ENCODE measurements at places on chromosomes 12 and 14. TPM values are rescaled to one million over a fixed set of nuclear protein-coding genes. Genes with fewer than 3 reads are reported as not detected.

Gene HVCN1
- 8.8 TPM for total RNA-seq

Gene NR4A1
- 87.3 TPM for total RNA-seq

Gene PTGER2
- total RNA-seq: 8.3 TPM

Gene MAP3K9
- 4.0 TPM for total RNA-seq

Gene MYH6
- 0.64 TPM for total RNA-seq

Gene PLD4
- 16.2 TPM for total RNA-seq

Gene NINJ2
- 3.6 TPM for total RNA-seq

Gene CRIP2
- 147 TPM for total RNA-seq

Gene STAB2
- 3.0 TPM for total RNA-seq

Gene SERPINA6
- total RNA-seq: 1.2 TPM

Gene L3HYPDH
- total RNA-seq: 54.2 TPM

Gene CLMN
- total RNA-seq: 34.1 TPM

Gene SLC38A4
- 8.8 TPM for total RNA-seq

Gene SYCP3
- 0.12 TPM for total RNA-seq

Gene MYBPC1
- 337 TPM for total RNA-seq

Gene FAR2
- 24.6 TPM for total RNA-seq

Gene AVPR1A
- 38.7 TPM for total RNA-seq

Gene MIS18BP1
- 34.1 TPM for total RNA-seq

Gene EPYC
- not detected for total RNA-seq

Gene FAM90A1
- total RNA-seq: 0.18 TPM

Gene TMEM30B
- 14.3 TPM for total RNA-seq

Gene BEGAIN
- total RNA-seq: 2.8 TPM

Gene ARHGAP9
- total RNA-seq: 10.7 TPM

Gene LRFN5
- 15.5 TPM for total RNA-seq

Gene LAG3
- 0.47 TPM for total RNA-seq

Data from metanephros (tissue), 2 donors.